ENCODE measurements at places on chromosomes 4 and X.

GRCh38 chr4:151690876-151691275 is 69.9 kb downstream of the GATB start:
- ATAC-seq, result no peak

DNA sequence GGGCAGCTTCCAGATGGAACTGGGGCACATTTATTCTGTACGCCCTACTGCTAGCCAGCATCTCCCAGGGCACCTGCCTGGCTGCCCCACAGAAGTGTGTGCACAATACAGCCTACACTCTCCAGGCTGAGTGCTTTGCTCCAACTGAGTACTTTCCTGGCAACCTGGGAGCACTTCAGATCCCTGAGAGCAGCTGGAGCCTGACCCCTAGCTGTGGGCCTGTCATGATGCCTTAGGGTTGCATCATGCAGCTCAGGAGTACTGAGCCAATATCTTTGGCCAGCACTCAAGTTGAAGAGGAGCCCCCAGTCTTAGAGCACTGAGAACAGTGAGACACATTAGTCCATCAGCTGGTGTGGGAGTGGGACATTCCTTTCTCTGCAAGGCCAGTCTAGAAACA is 321.9 kb downstream of the CFAP47 start:
- ATAC-seq, result no peak

GRCh38 chr4:6391186-6391851 is 81.1 kb downstream of the PPP2R2C start:
- ATAC-seq, result no peak

DNA sequence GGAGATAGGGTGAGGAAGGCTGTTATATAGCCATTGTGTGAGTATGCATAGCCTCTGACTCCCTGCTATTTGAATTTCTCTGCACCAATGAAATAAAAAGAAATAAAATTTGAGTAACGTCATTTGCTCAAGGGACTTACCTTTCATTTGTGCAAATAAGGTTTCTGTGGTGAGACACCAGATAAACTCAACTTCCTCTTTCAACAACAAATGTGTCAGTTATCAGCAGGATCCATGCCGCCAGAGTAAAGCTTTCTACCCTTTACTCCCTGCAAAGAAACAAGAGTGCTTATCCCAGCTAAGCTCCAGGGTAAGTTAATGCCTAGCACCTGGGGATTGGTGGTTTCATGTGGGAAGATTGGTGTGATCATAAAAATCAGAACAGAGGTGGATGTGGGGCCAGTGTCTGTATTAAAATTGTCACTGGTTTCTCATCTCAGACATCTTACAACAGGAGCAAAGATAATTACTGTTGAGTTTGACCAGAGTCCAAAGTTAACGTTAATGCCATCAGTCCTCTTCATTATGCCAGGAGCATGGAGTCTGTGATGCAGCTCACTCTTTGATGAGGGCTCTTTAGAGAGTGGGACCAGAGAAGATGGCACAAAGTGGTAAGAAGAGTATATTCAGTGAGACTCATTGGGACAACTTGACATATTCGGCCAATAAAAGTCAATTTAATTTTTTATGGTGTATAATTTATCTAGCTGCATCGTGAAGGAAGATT is at the start of gene P2RY10:
Gene P2RY10 (plus strand): TSS at position 206 of the 727 bp plus-strand sequence. CDS start 15,130 bp downstream, outside the sequence.
- ATAC-seq, result no peak

- ATAC-seq, result no peak
Observed at GRCh38 chr4:158710814-158711213, 12.4 kb downstream of the PPID start.

DNA sequence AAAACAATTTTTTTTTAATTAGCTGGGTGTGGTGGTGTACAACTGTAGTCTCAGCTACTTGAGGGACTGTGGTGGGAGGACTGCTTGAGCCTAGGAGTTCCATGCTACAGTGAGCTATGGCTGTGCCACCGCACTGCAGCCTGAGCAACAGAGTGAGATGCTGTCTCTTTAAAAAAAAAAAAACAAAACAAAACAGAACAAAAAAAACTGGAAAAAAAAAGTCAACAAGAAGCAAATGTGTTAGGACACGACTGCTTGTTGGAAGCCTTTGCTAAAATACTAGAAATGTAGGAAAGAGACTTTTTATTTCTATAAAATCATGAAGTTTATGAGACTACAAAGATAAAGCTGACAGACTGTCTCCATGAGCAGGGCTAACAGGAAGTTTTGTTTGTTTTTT is 87.2 kb downstream of the SH3RF1 start:
- ATAC-seq, result no peak

DNA sequence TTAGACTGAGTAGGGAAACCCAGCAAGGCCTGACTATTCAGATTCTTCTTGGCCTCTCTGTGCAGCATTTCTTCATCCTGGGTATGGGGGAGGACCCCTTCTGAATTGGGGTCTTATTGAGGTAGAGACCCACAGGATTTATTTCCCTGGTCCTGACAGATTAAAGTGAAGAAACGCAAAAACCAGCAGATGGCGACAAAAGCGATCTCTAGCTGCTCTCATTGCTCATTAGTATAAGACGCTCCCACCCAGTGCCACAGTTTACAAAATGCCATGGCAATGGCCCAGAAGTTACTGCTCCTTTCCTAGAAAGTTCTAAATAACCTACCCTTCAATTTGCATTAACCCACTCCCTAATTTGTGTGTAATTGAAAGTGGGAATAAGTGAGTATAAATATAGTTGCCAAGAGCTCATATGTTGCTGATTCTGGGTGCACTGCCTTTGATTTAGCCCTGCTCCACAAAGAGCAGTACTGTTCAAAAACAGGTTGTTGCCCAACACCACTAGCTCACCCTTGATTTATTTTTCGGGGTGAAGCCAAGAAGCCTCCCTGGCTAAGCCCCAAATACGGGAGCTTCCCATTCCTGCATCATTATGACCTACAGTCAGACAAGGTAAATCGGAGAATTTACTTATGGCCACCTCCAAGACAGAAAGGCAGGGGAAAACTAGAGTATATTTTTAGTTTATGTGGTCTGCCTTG is 3.7 kb upstream of the BEX4 start:
- ATAC-seq, result no peak

DNA sequence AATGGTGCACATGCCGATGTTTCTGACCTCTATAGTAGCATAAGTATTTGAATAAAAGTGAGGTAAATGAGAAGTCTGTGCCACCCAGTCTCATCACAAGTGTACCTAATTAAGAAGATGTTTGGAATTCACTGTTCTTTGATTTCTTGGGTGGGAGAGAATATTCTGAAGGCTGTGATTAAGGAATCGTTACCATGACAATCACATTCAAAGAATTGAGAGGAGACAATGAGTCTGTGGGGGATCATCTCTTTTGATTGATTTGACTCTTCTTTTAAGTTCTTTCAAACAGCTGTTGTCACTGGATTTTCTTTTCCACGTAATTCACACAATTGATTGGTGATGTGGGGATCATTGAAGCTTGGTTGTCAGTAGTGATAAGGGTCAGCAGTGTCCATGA is 18.1 kb downstream of the FHL1 start:
- ATAC-seq, result no peak

- no peak for ATAC-seq
Observed at GRCh38 chr4:110878413-110878812, 255.5 kb upstream of the PITX2 start.

GRCh38 chr4:40940317-40940741 is 190.6 kb downstream of the NSUN7 start:
- ATAC-seq, result peak; percentile 62
